ENCODE measurements at places on chromosomes 3 and 15. TPM values are rescaled to one million over a fixed set of nuclear protein-coding genes. Genes with fewer than 3 reads are reported as not detected.

The CCDC9B gene
- total RNA-seq, result 91.9 TPM

The SHF gene
- total RNA-seq, result 0.63 TPM

The CMTM8 gene
- total RNA-seq, result 0.78 TPM

The GBE1 gene
- total RNA-seq, result 364 TPM

The GPR87 gene
- total RNA-seq, result not detected

The ADAMTS7 gene
- 18.8 TPM for total RNA-seq

The CNOT10 gene
- total RNA-seq, result 23.6 TPM

The PPM1L gene
- 11.6 TPM for total RNA-seq

The RETNLB gene
- not detected for total RNA-seq

The GOLGA6L10 gene
- total RNA-seq, result 0.85 TPM

The C3orf49 gene
- not detected for total RNA-seq

The CPN2 gene
- not detected for total RNA-seq

The VWA5B2 gene
- 0.03 TPM for total RNA-seq

Measured in smooth muscle cell of the pulmonary artery (primary cell).